Stimulated activated CD8-positive, alpha-beta memory T cell treated with anti-CD3 and anti-CD28 coated beads, Interleukin-4, amount 100 ng/mL, for 48 hours (primary cell): ENCODE measurements at places on chromosomes 7 and 10.

- DNase-seq, result no peak
Observed at GRCh38 chr7:22667562-22668239, 59.3 kb upstream of the IL6 start.

DNA sequence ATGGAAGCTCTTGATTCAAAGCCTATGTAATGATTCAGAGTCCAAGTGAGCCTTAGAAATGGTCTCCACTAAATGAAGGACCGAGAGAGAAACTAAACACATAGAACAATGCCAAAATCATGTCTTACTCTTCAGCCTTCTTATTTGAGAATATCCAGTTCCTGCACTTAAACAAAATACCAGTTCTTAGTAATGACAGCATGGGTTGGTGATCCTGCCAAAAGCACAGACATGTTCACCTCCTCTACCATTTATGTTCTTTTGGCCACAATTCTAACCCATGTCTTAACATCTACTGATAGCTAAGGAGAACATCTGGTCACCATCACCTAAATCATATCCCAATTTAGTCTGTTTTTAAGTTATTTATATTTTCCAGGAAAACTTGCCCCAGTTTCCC is 239.6 kb upstream of the PTN start:
- no peak for DNase-seq

GRCh38 chr7:521221-522070 is 1.8 kb upstream of the PDGFA start:
- no peak for DNase-seq

GRCh38 chr7:38448584-38449234 is 175.3 kb upstream of the TARP start:
- DNase-seq, result no peak

- no peak for DNase-seq
Observed at GRCh38 chr7:98559958-98560357, 57.1 kb upstream of the NPTX2 start.

- no peak for DNase-seq
Observed at GRCh38 chr10:48302515-48303476, 3.7 kb upstream of the MAPK8 start.

GRCh38 chr7:30448461-30449189 is 30.0 kb downstream of the NOD1 start:
- DNase-seq, result no peak
